ENCODE measurements at places on chromosomes 4 and X.
A peak's percentile ranks its signal among the peaks of the same experiment; 100 is the strongest.

DNA sequence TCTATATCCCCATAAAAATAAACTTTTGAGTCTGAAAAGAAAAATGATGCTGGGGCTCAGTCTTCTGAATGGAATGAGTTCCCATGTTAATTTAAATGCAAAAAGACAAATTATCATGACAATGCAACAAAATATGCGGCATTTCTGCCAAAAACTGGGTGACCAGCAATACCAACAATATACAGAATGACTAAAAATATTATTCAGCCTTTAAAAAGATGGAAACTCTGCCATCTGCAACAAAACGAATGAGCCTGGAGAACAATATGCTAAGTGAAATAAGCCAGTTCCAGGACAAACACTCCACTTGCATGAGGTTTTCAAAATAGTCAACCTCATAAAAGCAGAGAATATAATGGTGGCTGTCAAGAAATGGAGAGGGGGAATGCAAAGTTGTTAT lies 558.5 kb downstream of the IL15 start:
- no peak for DNase-seq

DNA sequence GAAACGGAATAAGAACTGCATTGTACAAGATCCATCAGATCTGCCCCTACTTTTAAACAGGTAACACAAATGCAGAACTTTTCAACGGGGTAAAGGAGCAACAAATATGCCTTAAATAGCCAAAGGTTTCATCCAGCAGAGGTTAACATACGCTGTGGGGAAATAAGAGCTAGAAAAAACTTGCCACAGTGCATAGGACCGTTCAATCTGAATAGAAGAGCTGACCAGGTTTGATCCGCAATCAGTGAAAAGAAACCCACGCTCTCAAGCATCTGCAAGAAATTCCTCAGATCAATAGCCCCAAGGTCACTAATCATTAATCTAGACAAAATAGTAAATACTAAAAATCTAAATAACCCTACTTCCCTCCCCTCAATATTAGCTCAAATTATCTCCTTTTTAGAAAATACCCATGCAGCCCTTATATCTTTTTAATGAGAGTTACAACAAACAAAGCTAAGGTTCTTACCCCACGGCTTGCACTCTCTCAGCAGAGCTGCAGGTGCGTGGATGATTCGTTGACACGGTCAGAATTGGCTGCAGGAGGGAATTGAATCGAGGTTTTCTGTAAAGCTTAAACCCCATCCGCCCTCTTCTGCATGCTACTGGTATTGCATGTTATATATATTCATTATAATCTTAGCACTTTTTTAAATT lies at the start of gene TLR10:
Gene TLR10, minus strand, starts transcription at position 539 of the 657 bp plus-strand sequence. CDS start 7,400 bp downstream, outside the sequence.
- peak; percentile 2 for DNase-seq

DNA sequence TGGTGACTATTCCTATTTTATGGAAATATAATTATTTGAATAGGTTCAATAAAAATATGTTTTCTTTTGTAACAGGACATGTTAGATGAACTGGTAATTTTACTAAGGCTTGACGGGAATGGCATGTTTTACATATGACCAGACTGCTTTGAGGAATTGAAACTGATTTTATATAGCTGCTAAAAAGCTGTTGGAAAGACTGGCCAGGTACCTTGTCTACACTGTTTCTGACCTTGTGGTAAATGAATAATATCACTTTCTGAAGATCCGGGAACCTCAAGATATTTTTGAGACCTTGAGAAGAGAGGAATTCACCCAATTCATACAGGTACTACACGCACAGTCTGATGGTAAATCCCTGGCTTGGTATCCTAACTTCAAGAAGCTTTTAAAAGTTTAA lies 42.1 kb upstream of the USP46 start:
- no peak for DNase-seq

DNA sequence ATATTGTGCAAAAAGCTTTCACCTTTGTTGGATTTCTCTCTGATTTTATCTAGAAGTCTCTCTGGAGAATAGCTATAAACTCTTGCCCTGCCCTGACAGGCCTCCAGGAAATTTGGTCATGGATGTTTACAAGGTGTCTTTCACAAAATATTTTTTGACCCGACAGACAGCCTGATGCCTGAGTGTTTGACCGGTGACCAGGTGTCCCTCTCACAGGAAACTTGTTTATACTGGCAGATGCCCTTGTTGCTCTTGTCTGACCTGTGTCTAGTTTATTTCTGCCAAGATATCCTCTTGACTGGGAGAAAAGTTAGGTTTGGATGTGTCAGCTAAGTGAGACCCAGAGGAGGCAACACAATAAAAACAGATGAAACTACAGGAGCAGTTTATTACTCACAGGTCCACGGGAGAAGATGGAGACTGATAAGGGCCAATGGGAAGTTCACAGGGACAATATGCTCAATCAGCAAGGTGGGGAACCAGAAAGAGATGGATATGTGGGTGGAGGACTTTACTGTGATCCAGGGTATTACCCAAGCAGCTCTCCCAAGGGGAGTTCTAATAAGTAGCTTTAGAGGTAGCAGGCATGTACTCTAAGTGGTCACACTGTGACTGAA lies 243.3 kb downstream of the ARAP2 start:
- DNase-seq, result no peak

GRCh38 chrX:118943102-118943501 lies 31.3 kb upstream of the LONRF3 start:
- no peak for DNase-seq

GRCh38 chrX:132004728-132005127 lies 18.4 kb upstream of the STK26 start:
- no peak for DNase-seq

DNA sequence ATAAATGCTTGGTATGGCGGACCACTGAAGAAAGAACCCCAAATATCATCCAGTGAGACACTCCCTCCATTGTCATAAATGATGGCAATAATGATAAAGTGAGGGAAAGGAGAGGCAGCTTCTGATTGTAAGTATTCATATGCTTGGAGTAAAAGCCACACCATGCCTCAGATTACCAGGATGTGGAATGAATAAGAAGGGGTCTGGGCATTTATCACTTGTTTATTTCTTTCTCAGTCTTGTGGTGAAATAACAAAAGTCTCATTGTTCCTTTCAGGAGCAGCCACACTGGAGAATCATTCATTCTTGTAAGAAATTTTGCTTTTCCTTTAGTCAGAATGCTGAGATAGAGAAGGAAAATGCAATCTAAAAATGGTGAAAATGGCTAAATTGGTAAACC lies 21.7 kb downstream of the F8 start:
- DNase-seq, result no peak

GRCh38 chr4:124334119-124334518 lies 378.4 kb downstream of the ANKRD50 start:
- no peak for DNase-seq

DNA sequence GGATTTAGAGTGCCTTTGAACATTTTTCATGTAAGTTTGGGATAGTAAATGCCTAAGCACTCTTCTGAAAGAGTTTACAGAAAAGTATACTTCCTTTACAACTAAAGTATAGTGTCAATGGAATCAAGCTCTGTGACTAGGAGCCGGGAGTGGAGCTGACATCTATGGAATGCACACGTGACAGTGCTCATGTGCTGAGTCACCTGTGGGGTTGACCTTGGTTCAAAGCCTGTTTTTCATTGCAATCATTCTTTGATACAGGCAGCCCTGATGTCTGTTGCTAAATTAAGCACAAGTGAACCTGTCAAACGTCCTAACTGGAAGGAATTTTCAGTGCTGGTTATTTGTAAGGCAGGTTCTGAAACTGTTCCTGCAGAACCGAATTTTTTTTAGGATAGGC lies 82.5 kb downstream of the GPAT3 start:
- no peak for DNase-seq
